ENCODE measurements at places on chromosomes 7 and 10.

DNA sequence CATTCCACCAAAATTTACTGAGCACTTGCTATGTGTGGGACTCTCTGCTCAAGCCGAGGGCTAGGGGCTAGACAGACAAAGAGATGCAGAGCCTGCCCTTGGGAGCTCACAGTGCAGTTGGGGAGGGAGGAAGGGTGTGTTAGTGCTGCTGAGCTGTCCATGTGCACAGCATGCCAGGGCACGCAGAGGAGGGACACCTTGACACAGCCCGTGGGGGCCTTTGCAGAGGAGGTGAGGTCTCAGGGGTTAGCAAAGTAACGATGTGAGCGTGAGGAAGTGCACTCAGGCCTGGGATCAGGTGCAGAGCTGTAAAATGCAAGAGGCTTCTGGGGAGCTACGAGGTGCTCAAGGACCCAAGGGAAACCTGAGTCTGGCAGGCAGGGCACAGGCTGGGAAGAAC, 16.3 kb downstream of the PRKCQ start:
- DNase-seq = no peak

GRCh38 chr7:25124465-25125136, 459 bp downstream of the CYCS start:
- DNase-seq = no peak

DNA sequence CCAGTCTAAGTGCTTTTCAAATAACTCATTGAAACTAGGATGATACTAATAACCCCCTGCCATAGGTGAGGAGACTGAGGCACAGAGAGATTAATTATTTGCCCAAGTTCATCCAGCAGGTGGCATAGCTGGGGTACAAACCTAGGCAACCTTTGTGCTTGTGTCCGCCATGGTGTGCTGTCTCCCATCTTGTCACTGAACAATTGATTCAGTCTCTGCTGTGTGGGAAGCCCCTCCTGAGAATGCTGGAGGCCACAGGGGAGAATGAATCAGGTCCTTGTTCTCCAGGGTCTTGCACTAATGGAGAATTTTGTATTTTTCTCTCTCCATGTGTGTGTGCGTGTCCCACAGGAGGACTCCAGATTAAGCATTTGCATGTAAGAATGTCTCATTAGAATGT, 15.8 kb upstream of the TMEM236 start:
- DNase-seq = no peak

DNA sequence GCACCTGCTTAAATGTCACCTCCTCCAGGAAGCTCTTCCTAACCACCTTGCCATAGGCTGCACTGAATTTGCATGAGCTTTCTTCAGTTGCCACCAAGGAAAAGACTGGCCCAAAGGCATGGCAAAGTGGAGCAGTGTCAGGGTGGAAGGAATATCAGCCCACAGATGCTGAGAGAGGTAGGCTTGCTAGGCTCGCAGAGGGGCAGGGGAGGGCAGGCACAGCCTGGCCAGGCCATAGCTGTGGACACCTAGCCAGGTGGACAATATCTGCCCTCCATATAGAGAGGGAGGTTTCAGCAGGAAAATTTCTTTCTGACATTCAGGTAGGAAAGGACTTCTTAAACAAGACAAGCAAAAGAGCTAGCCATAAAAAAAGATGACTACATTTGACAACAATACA, 166.3 kb downstream of the GRID1 start:
- no peak for DNase-seq
